NCI-H1417 treated with DMSO at 0.1 percent for 48 hours (cell line): ENCODE measurements at places on chromosomes 3 and 15.

DNA sequence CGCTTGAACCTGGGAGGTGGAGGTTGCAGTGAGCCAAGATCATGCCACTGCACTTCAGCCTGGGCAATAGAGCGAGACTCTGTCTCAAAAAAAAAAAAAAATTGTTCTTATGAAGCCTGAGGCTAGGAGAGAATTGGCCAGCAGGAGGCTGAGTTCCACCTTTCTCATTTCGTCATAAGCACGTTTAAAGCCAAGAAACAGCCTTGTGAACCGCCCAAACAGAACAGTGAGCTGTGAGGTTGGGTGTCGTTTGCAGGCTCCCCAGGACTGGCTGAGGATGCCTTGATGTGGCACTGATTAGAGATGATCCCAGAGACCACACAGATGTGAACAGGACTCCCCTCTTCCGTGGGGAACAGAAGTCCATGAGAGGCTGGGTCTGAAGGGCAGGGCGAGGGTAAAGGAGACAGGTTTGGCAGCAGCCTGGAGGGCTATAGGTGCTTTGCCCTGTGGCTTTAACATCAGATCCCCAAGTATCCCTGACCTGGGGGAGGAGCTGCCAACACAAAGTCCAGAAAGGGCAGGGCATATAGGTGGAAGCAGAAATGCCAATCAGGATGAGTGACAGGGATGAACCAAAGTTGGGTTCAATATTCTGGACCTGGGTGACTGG lies 52.9 kb downstream of the CLEC3B start:
- DNase-seq = no peak

DNA sequence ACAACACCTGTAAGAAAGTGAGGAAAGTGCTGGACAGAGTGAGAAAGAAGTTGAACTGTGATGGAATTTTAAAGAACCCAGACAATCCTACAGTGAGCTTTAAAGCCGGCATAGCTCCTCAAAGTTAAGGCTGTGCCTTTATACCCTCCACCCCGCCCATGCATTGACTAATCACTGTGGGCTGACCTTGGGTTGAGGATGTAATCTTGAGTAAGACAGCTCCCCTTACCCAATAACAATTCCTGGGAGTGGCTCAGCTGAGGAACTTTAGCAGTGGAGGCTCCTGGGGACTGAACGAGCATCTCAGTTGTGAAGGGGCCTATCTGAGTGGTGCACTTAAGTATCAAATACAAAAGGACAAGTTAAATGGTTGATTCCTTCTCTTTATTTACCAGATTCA lies 35.7 kb upstream of the ZNF770 start:
- DNase-seq = no peak

- DNase-seq = no peak
Measured at GRCh38 chr3:76566211-76566534, 473.7 kb upstream of the ROBO2 start.

DNA sequence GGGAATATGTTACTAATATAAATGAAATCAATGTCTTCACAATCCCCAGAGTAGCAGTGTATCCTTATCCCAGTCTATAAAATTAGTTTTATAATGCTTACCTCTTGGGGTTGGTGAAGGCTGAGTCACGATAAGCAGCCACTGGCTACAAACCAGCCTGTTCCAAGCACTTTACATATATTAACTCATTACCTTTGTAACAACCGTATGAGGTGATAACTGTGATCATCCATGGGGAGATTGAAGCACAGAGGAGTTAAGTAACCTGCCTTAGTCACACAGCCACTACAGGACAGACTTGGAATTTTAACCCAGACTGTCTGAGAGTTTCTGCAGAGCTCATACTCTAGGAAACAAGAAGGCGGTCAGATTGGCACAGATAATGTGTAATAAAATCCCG lies 43.3 kb upstream of the MITF start:
- no peak for DNase-seq

GRCh38 chr15:95127356-95127755 lies 896.0 kb downstream of the MCTP2 start:
- DNase-seq = no peak
